Activated CD8-positive, alpha-beta memory T cell treated with anti-CD3 and anti-CD28 coated beads, Interleukin-2, amount 10 ng/mL, durations not matched to agents 7 days and 5 days (primary cell): ENCODE measurements at places on chromosomes 3 and 15. TPM values are rescaled to one million over a fixed set of nuclear protein-coding genes. Genes with fewer than 3 reads are reported as not detected.

- H3K36me3 ChIP-seq, result peaks cover 30% of the 10 kb centered on the region
- peaks cover 47% of the 10 kb centered on the region for H3K4me1 ChIP-seq
- peak overlapping the region; percentile 61 for H3K4me3 ChIP-seq
- peak overlapping the region; percentile 99 for H3K27ac ChIP-seq
These were observed 401.3 kb upstream of the CFAP20DC start for GRCh38 chr3:59450946-59451763.

DNA sequence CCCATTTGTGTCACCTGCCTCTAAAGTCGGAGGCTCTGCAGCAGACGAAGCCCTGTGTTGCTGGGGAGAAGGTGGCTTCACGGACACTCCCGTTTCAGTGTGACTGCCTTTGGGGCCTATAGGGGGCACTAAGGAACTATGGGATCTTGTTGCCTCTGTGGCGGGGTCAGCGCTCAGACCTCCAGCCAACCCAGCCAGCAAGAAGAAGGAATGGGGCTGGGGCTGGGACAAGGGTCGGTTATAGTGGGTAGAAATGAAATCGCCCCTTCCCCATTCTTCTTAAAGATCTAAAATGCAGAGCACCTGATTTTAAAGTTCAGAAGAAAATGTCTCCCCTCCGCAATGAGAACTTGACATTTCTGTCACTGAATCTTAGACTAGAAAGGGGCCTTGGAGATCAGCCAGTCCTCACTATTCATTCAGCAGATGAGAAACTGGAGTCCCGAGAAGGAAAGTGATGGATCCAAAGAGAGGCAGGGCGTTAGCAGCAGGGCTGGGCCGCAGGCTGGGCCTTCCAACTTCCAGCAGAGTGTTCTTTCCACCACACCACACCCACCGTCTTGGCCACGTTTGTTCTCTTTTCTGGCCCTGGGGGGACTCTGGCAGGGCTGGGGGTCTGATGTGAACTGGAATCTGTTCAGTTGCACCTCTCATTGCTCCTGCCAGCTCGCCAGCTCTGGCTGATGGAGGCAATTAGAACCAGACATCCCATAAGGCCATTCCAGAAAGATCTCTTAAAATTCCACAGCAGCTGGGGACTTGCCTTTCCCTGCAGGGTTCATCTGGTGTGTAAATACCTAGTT is 195.4 kb downstream of the OPA1 start:
- H3K4me1 ChIP-seq, result no peaks in the 10 kb centered on the region
- no peaks in the 10 kb centered on the region for H3K36me3 ChIP-seq
- no peak overlapping the region for H3K27ac ChIP-seq
- H3K27me3 ChIP-seq, result peaks cover 50% of the 10 kb centered on the region
- peak; percentile 44 for DNase-seq
- no peak overlapping the region for H3K4me3 ChIP-seq

The ATG3 gene
- total RNA-seq, result 68.0 TPM

DNA sequence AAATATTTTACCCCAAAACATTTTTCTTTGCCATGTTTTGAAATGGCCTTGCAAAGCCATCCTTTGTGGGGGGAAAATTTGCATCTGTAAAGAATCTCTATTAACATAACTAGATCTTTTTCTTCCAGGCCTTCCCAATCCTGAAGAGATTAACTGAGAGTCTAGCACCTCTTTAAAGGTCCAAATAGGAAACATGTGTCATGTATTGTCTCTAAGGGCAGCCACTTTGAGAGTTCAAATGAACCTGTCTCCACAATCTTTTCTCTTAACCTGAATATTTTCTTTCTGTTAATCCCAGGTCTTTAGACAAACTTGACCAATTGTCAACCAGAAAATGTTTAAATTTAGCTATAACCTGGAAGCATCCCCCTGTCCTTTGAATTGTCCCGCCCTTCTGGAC is 236.6 kb upstream of the PROK2 start:
- peaks cover 3% of the 10 kb centered on the region for H3K36me3 ChIP-seq
- no peak for DNase-seq
- H3K27me3 ChIP-seq, result no peaks in the 10 kb centered on the region
- peaks cover 10% of the 10 kb centered on the region for H3K4me1 ChIP-seq
- no peak overlapping the region for H3K4me3 ChIP-seq

DNA sequence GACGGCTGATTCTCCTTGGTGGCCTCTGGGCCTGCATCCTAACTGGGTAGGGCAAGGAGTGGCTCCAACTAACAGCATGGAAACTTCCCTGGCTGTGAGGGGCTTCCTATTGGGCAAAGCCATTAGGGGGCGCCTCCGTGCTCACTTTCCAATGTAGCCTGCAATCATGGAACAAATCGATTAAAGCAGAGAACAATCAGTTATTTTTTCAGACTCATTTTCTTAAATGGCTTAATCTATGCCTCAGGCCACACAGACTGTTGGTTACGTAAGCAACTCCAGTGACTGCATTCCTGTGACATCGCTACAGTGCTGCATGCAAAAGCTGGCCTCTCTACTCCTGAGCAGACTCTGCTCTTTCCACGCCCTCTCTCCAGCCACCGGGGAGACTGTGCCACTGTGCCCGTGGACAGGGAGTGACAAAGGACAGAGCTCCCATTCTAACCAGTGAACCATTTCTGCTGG is 278.9 kb downstream of the KLF13 start:
- H3K36me3 ChIP-seq, result no peaks in the 10 kb centered on the region
- no peak for DNase-seq
- H3K27ac ChIP-seq, result no peak overlapping the region
- H3K27me3 ChIP-seq, result peaks cover 31% of the 10 kb centered on the region

DNA sequence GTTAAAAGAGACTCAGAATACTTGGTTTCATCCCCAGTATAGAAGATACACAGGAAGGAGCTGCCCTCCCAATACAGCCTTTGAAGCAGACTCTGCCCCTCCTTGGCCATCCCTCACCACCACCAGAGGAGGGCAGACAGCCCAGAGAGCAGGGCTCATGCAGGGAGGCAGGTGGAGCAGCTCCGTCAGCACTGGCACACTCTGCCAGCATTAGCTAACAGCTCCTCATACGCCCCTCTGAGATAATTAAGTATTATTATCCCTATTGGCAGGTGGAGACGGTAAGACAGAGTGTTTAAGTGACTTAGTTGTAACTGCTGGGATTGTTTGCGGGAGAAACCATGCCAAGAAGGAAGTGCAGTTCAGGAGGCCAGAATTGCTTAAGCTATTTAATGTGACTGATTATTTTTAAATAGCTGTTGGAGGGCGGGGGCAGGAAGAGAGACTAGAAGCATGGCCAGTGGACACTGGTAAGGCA is 434.0 kb downstream of the EPHB1 start:
- H3K4me3 ChIP-seq, result no peak overlapping the region
- H3K4me1 ChIP-seq, result peaks cover 1% of the 10 kb centered on the region
- no peaks in the 10 kb centered on the region for H3K27me3 ChIP-seq
- DNase-seq, result peak; percentile 11
- H3K27ac ChIP-seq, result no peak overlapping the region
- no peaks in the 10 kb centered on the region for H3K36me3 ChIP-seq

The CHST13 gene
- total RNA-seq, result not detected

The CADPS gene
- total RNA-seq, result not detected
